SK-MEL-5 (cell line): ENCODE measurements at places on chromosomes 6 and 20. TPM values are rescaled to one million over a fixed set of nuclear protein-coding genes. Genes with fewer than 3 reads are reported as not detected.

ZNF831 gene
- total RNA-seq: not detected in 2 replicates

DNAH8 gene
- under 0.01 TPM in 1 of 2 replicates, not detected in the other for total RNA-seq

NXT1 gene
- total RNA-seq: 39.8 and 43.4 TPM in 2 replicates

SLC35D3 gene
- total RNA-seq: not detected in 2 replicates

- no peak for DNase-seq
Observed at GRCh38 chr6:40472353-40472752, 114.8 kb downstream of the LRFN2 start.

- no peak for DNase-seq
Observed at GRCh38 chr20:5354901-5355300, 38.1 kb upstream of the PROKR2 start.

DNA sequence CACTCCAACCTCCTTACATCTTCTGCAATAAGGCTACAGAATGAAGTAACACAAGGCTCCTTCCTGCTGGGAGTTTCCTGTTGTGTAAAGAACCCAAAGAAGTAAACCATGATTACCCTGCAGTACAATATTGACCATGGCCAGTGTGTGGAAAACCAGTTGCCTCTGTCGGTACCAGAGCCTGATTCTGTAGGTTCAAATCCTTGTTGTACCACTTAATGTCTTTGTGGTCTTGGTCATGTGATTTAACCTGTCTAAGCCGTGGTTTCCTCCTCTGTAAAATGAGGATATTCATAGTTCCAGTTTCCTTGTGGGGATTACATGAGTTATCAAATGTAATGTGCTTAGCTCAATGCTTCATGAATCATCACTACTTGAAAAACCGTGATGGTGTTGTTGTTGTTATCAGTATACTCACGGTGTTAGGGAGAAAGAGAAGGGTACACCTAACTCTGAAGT is 60.3 kb upstream of the PRELID3B start:
- no peak for DNase-seq

DNA sequence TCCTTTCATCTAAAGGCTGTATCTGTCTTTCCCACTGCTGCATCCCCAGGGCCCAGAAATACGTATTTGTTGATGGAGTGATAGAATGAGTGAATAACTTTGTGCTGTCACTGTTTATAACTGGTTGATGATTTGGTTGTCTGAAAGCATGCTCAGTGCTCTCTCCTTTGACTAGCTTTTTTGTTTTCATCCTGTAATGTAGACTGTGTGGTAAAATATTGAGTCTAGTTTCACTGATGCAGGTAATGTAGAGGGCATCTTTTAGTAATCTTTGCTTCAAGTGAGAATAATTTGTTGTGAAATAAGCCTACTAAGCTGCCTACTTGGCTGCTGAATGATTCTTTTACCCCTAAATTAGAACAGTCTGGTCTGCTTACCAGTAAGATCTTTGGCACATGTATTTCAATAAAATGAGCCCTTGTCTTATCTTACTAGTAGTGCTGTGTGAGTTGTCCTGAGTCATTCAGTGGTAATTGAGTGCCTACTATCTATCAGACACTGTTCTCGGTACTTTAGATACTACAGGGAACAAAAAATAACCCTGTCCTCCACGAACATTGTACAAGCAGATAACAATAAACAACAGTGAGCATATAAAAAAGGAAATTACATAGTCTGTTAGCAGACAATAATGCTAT is 39.9 kb downstream of the MAPK14 start:
- peak; percentile 38 for DNase-seq

GRCh38 chr6:150320442-150320841 is 48.4 kb upstream of the IYD start:
- no peak for DNase-seq

DNA sequence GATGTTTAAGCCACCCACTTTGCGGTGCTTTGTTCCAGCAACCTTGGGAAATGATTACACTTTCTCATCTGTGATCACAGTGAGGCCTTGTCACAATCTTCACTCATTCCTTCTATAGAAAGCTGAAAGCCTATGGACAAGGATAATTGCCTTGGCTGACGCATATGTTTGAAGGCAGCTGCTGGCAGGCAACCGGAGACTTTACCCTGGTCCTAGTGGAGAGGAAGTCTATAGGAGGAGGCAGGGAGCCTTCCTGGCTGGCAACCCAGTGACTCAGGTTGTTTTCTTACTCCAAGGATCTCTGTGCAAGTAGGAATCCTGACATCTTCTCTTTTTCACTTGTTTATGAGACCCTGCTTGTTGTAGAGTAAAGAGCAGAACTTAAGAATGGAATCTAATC is 34.1 kb upstream of the ESR1 start:
- no peak for DNase-seq
